ENCODE measurements at places on chromosomes 3 and 15.

GRCh38 chr3:54437271-54437670 lies 314.9 kb downstream of the CACNA2D3 start:
- H3K36me3 ChIP-seq = no peaks in the 10 kb centered on the region
- H3K4me1 ChIP-seq = no peaks in the 10 kb centered on the region
- no peak overlapping the region for H3K4me3 ChIP-seq
- no peaks in the 10 kb centered on the region for H3K27me3 ChIP-seq
- no peak overlapping the region for H3K27ac ChIP-seq
- no peak for DNase-seq

GRCh38 chr3:69811452-69812401 lies 72.5 kb downstream of the MITF start:
- no peak overlapping the region for H3K4me3 ChIP-seq
- no peaks in the 10 kb centered on the region for H3K4me1 ChIP-seq
- no peaks in the 10 kb centered on the region for H3K36me3 ChIP-seq
- DNase-seq = no peak

GRCh38 chr15:58517682-58518525 lies 86.1 kb downstream of the LIPC start:
- peaks cover 57% of the 10 kb centered on the region for H3K4me1 ChIP-seq
- H3K27me3 ChIP-seq = no peaks in the 10 kb centered on the region
- DNase-seq = peak; percentile 43

DNA sequence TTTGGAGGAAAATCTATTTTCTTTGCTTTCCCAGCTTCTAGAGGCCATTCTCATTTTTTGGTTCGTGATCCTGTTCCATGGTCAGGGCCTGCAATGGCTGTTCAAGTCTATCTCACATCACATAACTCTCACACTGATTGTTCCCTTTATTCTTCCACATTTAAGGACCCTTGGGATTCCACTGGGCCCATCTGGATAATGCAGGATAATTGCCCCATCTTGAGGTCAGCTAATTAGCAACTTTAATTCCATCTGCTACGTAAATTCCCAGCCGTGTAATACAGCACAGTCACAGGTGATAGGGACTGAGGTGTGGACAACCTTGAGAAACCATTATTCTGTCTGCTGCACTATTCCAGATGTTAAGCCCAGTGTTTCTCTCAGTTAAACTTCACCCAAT lies 311.6 kb upstream of the CNTN4 start:
- DNase-seq = no peak
- H3K27ac ChIP-seq = no peak overlapping the region
- no peak overlapping the region for H3K4me3 ChIP-seq
- no peaks in the 10 kb centered on the region for H3K4me1 ChIP-seq
- H3K27me3 ChIP-seq = no peaks in the 10 kb centered on the region
- no peaks in the 10 kb centered on the region for H3K36me3 ChIP-seq

DNA sequence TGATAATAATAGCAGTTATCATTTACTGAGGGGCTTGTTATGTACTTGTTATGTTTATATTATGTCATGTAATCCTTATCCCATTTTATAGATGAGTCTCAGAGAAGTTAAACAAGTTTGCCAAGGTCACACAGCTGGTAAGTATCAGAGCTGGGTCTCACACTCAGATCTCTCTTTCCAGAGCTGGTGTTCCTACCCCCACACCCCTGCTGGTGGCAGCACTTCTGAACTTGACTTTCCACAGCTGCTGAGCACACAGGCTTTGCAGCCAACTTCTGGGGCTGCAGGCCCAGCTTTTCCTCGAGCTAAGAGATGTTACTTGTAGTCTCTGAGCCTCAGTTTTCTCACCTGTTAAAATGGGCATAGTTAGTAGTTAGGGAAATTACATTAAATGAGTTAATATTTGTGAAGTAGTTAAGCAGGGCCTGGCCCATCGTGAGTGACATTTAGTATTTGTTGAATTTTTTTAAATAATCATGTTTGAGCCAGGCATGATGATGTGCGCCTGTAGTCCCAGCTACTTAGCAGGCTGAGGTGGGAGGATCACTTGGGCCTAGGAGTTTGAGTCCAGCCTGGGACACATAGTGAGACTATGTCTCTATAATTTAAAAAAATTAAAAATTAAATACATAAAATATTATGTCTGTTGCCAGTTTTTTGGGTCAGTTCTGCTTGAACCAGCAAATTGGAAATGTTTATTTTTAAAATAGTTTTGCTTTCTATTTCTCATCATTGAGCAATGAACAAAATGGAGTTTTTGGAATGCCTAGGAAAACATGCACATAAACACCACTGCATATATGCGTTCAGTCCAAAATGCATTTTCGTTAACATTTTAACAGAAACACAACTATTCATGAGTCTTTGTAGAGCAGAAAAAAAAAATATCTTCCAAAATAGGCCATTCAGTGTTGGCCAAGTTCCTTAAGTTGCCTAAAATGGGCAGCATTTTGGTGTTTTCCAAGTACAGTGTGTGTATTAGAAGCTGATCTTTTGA lies 87.3 kb downstream of the SMAD6 start:
- no peak for DNase-seq
- no peaks in the 10 kb centered on the region for H3K36me3 ChIP-seq
- no peaks in the 10 kb centered on the region for H3K27me3 ChIP-seq

DNA sequence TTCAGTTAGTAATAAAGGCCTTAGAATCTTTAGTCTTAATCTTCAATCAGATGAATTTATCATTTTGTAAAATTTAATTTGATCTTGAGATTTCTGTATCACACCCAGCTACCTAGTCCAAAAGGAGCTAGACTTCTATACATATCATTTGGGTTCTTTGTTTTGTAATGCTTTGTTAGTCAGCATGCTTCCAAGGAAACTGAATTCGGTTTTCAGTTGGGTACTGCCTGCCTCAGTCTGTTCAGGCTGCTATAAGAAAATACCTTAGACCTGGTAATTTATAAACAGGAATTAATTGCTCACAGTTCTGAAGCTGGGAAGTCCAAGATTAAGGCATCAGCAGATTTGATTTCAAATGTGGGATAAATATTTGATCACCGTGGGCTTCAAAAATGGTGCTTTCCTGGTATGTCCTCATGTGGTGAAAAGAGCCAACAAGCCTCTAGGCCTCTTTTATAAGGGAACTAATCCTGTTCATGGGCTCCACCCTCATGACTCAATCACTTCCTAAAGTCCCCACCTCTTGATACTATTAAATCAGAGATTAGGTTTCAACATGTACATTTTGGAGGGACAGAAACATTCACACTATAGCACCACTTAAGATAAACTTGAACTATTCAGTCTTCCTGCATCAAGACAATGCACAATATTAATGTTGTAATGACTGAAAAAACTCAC lies 800.7 kb downstream of the NAALADL2 start:
- no peaks in the 10 kb centered on the region for H3K4me1 ChIP-seq
- H3K4me3 ChIP-seq = no peak overlapping the region
- DNase-seq = no peak
- no peaks in the 10 kb centered on the region for H3K27me3 ChIP-seq
- H3K36me3 ChIP-seq = no peaks in the 10 kb centered on the region

DNA sequence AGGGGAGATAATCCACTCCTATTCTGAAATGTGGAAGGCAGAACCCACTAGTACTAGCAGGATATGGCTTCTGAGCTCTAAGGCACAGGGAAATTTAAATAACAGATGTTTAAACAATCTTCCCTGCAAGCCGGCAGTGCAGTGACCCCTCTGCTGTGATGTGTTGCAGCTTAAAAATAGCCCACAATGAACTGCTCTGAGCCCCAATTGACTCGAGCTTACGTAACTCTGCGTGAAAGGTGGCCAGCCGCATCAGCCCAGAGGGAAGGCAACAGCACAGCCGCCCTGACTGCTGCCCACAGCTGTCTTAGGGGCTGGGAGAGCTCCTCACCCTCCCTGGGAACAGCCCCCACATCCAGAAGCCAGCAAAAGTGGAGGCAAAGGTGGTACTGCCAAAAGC lies 12.5 kb upstream of the CAMKV start:
- no peaks in the 10 kb centered on the region for H3K36me3 ChIP-seq
- H3K27ac ChIP-seq = no peak overlapping the region
- H3K4me1 ChIP-seq = no peaks in the 10 kb centered on the region
- peaks cover 3% of the 10 kb centered on the region for H3K27me3 ChIP-seq
- no peak for DNase-seq
- no peak overlapping the region for H3K4me3 ChIP-seq

DNA sequence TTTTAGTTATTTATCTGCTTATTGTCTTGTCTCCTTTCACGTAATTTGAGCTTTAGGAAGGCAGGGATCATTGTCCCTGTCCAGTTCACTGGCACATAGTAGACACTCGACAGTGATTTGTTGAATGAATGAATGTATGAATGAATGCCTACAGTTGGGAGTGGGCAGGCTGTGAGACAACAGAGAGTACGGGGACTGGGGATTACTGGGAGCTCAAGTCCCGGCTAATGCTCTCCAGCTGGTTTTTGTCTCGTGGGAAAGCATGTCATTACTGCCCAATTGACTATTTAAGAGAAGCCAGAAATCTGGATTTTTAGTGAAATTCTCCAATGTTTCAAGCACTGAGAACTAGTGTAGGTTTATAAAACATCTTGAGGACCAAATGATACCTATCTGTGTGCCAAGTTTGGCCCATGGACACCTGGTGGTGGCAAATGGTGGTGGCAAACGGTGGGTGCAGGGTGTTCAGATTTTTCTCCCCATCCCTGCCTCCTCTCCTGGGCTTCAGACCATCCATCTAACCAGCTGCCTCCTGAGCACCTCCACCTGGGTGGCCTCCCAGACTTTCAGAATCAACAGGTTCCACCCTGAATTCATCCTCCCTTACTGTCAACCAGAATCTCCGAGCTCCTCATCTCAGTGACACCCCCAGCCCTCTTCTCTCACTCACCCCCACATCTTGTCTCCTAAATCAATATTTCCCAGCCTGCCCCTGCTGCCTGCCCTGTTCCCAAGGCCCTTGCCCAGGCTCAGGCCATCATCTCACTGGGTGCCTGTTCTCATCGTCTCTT lies 36.2 kb upstream of the TRH start:
- DNase-seq = no peak
- no peaks in the 10 kb centered on the region for H3K36me3 ChIP-seq
- peaks cover 10% of the 10 kb centered on the region for H3K27me3 ChIP-seq
- H3K4me3 ChIP-seq = no peak overlapping the region
- H3K4me1 ChIP-seq = peaks cover 7% of the 10 kb centered on the region
- H3K27ac ChIP-seq = no peak overlapping the region

DNA sequence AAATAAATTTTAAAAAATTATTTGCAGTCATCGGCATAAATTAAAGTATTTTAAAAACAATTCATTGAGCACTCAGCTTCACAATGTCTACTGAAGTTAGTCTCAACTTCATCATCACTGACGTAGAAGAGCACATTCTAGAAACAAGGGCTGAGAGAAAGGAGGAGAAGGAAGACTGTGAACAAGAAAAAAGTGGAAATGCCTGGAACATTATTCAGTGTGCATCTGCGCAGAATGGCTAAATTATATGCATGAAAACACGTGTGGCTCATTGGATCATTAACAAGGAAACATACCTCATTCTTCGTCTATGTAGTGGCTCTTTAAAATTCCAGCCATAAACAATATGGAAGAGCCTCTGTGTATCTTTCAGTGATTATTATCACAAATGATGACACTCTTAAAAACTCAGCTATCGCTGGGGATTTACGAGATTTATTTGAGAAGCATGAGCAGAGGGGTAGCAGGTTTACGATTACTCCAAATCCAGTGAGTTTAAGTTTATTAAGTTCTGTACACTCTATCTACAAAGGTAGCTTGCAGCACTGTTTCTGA lies 404.2 kb upstream of the CDIN1 start:
- no peak overlapping the region for H3K4me3 ChIP-seq
- H3K27me3 ChIP-seq = no peaks in the 10 kb centered on the region
- no peak overlapping the region for H3K27ac ChIP-seq
- H3K4me1 ChIP-seq = no peaks in the 10 kb centered on the region
- no peaks in the 10 kb centered on the region for H3K36me3 ChIP-seq

GRCh38 chr15:34588046-34588674 lies 4.7 kb upstream of the GOLGA8B start:
- H3K27me3 ChIP-seq = peaks cover 2% of the 10 kb centered on the region

GRCh38 chr3:50237133-50237651 lies 1.2 kb downstream of the GNAI2 start:
- peak overlapping the region; percentile 97 for H3K4me3 ChIP-seq
- H3K27ac ChIP-seq = peak overlapping the region; percentile 97
- H3K36me3 ChIP-seq = peaks cover 2% of the 10 kb centered on the region
- no peaks in the 10 kb centered on the region for H3K27me3 ChIP-seq

- no peak overlapping the region for H3K4me3 ChIP-seq
- no peaks in the 10 kb centered on the region for H3K4me1 ChIP-seq
- no peak overlapping the region for H3K27ac ChIP-seq
- DNase-seq = no peak
Observed at GRCh38 chr15:70151003-70151402, 53.3 kb upstream of the TLE3 start.

- H3K27me3 ChIP-seq = peaks cover 9% of the 10 kb centered on the region
- no peak for DNase-seq
- H3K4me1 ChIP-seq = no peaks in the 10 kb centered on the region
- H3K36me3 ChIP-seq = no peaks in the 10 kb centered on the region
Observed at GRCh38 chr3:134869153-134869726, 74.2 kb downstream of the EPHB1 start.

- no peak for DNase-seq
- no peak overlapping the region for H3K4me3 ChIP-seq
- H3K27me3 ChIP-seq = no peaks in the 10 kb centered on the region
- H3K27ac ChIP-seq = no peak overlapping the region
- H3K36me3 ChIP-seq = peaks cover 2% of the 10 kb centered on the region
Observed at GRCh38 chr15:100159436-100159835, 182.3 kb downstream of the ADAMTS17 start.

GRCh38 chr15:66165856-66166255 lies 87.7 kb downstream of the MEGF11 start:
- no peak overlapping the region for H3K27ac ChIP-seq
- H3K4me1 ChIP-seq = no peaks in the 10 kb centered on the region
- H3K4me3 ChIP-seq = no peak overlapping the region
- H3K27me3 ChIP-seq = no peaks in the 10 kb centered on the region

GRCh38 chr15:79957741-79958140 lies 13.3 kb downstream of the BCL2A1 start:
- no peaks in the 10 kb centered on the region for H3K36me3 ChIP-seq
- no peak overlapping the region for H3K4me3 ChIP-seq
- H3K27me3 ChIP-seq = no peaks in the 10 kb centered on the region
- H3K27ac ChIP-seq = no peak overlapping the region
- DNase-seq = no peak
- peaks cover 36% of the 10 kb centered on the region for H3K4me1 ChIP-seq

- no peaks in the 10 kb centered on the region for H3K36me3 ChIP-seq
- H3K4me1 ChIP-seq = no peaks in the 10 kb centered on the region
- H3K27ac ChIP-seq = no peak overlapping the region
- no peak for DNase-seq
Observed at GRCh38 chr3:64078966-64079365, 55.7 kb upstream of the PSMD6 start.

Data from naive thymus-derived CD8-positive, alpha-beta T cell (primary cell).